ENCODE measurements at places on chromosomes 16 and 17.

DNA sequence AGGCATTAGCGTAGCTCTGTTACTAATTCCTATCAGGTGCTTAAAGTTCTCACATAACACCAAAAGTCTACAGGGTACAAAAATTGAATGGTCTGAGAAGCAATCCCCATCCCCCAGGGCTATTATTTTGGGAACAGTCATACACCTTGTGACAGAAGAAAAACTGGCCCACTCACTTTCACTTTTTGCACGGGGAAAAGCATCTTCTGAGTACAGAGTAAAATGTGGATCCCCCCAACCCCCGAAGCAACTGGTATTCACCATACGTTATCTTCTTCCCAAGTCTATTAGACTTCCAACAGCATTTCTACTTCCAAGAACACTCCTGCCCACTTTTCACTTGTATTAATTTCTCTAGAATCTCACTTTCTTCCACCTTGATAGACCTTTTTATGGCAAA is 11.8 kb downstream of the GGA3 start:
- no peak for DNase-seq

DNA sequence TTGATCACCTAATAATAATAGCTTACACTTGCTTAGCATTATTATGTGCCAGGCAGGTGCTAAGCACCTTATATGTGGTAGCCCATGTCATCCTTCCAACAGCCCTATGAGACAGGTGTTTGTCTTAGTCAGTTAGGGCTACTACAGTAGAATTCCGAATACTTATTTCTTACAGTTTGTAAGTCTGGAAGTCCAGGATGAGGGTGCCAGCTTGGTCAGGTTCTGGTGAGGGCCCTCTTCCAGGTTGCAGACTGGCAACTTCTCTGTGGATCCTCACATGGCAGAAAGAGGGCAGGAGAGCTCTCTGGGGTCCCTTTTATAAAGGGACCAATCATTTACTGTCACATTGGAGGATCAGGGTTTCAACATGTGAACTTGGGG is 19.6 kb upstream of the MYH10 start:
- no peak for DNase-seq

- DNase-seq: no peak
Measured at GRCh38 chr16:13921328-13921727, 1.4 kb downstream of the ERCC4 start.

DNA sequence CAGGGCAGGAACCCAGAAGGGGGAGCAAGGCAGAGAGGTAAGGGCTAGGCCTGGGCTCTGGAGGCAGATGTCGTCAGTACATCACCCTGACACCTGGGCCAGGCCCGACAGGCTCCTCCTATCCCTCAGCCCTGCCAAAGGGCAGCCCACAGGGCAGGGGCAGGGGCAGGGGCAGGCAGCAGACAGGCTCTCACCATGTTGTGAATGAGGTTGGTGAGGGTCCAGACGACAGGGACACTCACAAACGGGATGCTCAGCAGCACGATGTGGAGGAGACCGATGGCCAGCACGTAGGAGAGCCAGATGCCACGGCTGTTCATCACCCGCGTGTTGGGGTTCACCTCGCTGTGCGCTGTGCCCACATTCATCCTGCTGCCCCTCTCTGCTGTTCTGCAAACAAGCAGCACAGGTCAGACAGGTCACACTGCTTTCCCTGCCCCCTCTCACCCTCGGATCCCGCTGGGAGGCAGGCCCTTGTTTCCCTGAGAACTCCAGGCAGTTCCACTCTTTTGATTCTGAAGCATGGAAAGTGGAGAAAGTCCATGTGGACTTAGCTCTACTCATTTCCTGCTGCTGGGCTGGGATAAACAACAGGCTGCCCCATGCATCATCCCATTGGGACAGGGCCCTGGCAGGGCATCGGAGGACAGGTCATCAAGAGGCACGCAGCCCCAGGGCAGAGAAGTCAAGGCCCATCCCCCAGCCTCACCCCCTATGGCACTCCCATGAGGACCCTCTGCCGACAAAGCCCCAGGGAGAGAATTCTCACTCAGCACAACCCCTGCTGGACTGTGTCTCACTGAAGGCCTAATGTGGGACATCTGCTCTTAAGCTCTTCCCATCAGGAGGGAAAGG is 3.3 kb downstream of the ORMDL3 start:
- no peak for DNase-seq

GRCh38 chr16:82700541-82701235 is 73.9 kb downstream of the CDH13 start:
- DNase-seq: no peak

- peak; percentile 84 for DNase-seq
Measured at GRCh38 chr17:40358323-40359038, 6.1 kb downstream of the GJD3 start.

DNA sequence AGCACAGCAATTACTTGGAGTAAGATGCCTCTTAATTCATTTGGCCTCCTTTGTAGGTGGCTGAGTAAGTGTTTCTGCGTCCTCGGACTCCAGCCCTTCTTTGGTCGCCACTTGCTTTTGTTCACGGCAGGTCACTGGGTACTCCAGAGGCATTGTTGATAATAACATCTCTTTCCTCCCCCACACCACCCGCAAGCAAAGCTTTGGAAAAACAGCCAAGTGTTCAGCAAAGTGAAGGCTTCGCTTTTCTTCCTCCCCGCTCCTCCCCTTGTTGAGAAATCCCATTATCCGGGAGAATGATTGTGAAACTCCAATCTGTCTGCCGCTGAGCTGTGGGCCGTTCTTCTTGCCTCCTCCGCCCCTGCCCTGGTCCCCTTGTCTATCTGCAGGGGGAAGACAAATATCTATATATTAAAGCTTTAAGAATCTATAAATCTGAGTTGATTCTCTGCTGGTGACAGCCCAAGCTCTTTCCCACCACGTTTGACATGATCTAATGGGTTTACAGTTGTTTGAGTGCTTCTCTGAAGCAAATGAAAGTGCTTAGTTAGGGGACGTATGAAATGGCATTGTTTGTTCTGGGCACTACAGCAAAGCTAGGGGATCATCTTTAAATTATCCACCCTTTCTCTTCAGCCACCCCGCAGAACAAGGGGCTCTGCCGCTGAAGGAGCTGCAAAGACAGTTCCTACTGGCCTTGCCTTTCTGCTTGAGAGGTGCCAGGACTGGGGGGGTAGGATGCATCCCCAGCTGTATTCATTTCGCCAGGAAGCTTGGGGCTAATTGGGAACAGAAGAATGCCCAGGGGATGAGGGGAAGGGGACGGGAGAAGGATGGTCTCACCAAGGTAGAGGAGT is 167.1 kb downstream of the CCDC182 start:
- DNase-seq: no peak

GRCh38 chr17:50458701-50459676 is 9.7 kb downstream of the CHAD start:
- DNase-seq: no peak

DNA sequence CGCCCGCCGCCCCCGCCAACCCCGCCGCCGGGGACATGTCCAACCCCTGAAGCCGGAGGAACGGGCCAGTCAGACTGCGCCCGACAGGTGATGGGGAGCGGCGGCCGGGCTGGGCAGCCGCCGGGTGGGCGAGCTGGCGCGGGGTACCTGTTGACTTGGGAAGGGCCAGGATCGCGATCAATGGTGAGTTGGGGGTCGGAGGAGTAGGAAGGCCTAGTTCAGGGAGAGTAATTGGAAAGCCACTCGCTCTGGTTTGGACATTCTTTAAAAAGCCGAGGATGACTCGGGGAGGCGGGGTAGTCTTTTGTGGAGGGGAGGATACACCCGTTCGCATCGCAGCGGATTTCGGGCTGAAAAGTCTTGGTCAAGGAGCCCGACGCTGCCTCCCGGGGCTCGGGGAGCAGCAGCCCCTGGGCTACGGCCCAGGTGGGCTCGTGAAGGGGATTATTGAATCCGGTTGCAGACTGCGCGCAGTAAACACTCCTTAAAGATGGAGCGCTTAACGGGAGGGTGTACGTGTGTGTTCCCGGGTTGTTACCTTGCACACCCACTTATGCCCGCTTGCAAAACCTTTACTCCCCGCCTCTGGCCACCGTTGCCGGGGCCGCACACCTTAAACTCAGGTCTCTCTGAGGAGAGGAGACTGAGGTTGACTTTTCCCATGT is 123.8 kb downstream of the GOSR1 start:
- no peak for DNase-seq

- DNase-seq: no peak
Measured at GRCh38 chr16:5065813-5066212, at the start of gene C16orf89. Gene C16orf89 (minus strand): TSS chr16:5065956. CDS start chr16:5065908, 48 bp downstream.

GRCh38 chr16:66036184-66036583 is 330.3 kb upstream of the CDH5 start:
- DNase-seq: no peak

DNA sequence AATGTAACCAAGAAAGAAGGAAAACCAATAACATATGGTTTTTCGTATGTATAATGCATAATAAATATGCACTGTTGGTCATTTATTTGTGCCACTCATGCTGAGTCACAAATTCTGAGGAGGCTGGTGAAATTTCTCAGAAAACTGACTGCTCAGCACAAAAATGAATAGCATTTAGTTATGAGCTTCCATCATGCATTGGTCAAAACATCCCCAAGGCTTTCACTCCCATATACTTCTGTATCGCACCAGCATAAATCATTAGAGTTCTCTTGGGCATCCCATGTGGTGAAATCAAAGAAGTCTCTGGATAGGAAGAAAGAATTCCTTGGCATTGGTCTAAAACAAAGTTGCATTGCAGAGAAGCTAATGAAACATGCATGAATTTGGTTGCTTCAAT is 785.6 kb upstream of the CDH8 start:
- DNase-seq: no peak

GRCh38 chr17:75182569-75183436 is at the start of gene SUMO2:
Gene SUMO2 (minus strand): TSS chr17:75182959. CDS start chr17:75182834, 125 bp downstream.
- DNase-seq: peak; percentile 91

DNA sequence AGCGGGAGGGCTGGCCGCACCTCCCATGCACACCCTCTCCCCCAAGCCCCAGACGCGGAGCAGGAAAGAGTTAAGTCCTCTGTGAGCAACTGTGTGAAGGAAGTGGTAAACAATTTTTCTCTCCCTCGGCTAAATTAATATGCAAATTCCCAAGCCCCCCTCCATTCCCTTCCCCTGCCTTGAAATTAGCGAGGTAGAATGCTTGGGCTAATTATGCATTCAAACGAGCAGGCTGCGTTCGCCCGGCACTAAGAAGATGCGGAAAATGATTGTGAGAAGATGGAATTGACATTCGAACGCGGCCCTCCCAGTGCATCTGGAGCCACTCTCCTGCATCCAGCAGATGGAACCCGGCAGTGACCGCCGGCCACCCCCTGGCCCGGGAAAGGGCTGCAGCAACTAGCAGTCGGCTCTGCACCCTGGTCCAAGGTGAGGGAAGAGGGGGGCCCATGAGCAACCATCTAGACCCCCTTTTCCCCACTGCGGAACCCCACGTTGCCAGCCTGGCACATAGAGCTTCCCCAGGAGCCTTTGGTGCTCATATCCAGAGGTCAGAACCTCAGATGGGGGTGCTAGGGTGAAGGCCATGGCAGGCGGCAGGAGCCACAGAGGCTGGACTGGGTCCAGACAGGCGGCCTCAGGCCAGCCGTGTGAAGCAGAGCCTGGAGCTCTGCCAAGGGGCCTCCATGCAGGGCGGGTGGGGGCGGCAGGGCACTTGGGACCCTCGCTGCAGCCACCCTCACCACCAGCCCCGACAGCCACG is 49.1 kb upstream of the ACSF3 start:
- DNase-seq: no peak

DNA sequence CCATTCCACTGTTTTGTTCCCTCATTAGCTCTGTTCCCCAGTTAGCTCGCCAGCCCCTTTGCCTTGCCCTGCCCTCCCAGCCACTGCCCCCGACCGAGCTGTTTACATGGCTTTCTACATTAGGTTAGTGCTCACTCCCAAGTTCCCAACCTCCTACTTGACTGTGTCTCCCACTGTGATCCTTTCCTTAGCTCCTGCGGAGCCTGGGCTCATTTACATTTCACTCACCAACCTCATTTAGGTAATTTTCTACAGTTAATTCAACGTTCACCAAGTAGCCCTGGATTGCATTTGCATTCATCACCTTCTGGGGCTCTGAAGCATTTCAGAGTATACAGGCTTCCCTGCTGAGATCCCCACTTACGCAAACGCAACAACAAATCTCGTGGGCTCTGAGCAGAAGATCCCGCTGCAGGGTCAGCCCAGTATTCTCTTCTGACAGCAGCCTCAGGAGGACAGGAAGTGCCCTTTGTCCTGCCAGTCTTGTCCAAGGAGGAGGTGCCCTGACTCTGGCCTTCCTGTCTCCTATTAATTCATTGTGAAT is 325.8 kb upstream of the CCL2 start:
- no peak for DNase-seq

DNA sequence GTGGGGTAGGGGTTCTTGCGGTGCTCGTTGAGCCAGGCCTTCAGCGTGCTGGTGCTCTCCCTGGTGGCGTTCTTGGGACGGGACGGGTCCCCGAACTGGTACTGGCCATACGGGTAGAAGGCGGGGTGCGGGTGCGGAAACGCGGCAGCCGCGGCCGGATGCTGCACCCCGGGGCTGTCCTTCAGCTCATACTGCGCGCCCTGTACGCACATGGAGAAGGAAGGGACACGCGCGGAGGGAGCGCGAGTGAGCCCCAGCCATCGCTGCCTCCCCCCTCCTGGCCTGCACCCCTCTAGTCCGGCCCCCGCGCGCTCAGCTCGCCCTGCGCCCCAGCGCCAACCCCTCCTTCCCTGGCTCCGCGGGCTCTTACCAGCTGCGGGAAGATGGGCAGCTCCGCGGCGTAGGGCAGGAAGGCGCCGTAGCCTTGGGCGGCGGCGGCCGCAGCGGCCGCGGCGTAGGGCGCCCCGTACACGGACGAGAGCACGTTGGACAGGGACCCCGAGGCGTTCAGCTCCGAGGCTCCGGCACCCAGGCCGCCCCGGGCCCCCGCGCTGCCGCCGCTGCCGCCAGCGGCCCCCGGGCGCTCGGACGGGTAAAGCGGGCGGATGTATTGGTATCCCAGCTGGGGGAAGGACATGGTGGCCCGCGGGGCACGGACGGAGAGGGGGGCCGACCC is 1.0 kb downstream of the IRX3 start:
- DNase-seq: no peak

DNA sequence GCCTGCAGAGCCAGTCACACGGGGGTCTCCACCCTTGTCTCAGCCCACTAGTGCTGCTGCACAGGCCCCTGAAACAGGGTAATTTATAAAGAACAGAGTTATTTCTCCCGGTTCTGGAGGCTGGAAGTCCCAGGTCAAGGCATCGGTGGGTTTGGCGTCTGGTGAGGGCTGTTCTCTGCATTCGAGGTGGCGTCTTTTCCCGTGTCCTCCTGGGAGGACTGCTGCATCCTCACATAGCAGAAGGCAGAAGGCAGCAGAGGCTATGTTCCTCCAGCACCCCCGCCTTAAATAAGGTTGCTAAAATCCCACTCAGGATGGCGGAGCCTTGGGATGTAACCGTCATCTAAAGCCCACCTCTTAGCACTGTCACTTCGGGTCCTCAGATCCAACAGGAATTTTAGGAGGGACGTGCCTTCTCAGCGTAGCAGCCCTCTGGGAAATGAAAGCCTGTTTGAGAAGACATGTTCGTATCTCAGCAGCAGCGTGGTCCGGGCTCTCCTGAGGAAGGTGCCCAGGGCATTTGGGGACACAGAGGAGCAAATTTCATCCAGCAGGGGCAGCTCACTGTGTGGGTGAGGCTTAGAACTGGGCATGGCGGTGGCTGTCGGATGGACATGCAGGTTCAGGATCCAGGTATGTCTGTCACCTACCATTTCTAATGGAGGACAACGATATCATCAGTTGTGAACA is 221.6 kb upstream of the CHMP6 start:
- no peak for DNase-seq
